ENCODE measurements at places on chromosomes 6 and 20.

DNA sequence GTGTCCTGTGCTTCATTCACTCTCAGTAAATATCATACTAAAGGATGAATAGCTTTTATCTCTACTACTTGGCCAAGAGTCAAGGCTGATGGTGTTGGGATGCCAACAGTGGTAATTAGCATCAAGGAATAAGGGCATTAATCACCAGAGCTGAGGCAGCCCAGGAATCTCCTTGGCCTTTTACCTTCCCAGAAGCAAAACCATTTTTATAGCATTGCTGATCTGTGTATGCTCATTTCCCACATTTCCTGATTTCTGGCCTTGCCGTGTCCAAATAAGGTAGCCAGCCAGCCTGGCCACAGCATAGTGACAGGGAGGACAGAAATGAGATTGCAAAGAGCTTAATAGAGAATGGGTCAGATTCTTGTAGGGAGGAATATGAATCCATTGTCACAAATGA, 76.7 kb upstream of the FOXO3 start:
- DNase-seq, result no peak

- peak; percentile 55 for DNase-seq
Observed at GRCh38 chr20:49890471-49891361, 24.6 kb downstream of the SPATA2 start.

DNA sequence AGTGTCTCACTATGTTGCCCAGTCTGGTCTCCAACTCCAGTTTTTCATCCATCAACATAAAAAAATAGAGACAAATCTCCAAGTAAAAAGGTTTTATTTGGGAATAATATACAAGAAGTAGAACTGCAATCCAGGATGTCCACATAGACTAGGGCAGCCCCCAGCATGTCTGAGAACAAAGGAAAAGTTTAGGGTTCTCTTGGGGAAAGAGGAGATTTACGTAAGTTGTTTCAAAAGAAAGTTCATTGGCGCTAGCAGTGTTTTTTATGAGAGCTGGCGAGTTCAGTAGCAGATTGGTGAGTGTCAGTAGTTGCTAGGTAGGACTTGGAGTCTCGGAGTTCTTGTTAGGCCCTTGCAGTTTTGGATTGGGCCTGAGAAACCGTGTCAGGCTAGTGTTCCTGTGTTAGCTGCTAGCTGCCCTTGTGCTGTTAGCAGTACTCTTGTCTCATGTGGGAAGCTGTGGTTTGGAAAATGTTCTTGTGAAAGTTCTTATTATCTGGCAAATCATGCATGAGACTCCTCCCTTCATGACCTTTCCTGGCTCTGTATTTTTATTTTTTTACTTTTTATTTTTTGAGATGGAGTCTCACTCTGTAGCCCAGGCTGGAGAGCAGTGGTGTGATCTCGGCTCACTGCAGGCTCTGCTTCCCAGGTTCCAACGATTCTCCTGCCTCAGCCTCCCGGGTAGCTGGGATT, 24.7 kb downstream of the TTLL9 start:
- peak; percentile 62 for DNase-seq

GRCh38 chr6:106549521-106549920, 79.8 kb downstream of the RTN4IP1 start:
- no peak for DNase-seq

DNA sequence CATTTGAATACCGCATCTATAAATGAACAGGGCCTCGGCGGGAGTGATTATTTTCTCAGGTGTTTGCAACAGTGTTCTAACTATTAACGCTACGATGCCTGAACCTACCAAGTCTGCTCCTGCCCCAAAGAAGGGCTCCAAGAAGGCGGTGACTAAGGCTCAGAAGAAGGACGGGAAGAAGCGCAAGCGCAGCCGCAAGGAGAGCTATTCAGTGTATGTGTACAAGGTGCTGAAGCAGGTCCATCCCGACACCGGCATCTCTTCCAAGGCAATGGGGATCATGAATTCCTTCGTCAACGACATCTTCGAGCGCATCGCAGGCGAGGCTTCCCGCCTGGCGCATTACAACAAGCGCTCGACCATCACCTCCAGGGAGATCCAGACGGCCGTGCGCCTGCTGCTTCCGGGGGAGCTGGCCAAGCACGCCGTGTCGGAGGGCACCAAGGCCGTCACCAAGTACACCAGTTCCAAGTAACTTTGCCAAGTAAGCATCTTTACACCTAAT, 70.9 kb downstream of the HFE start:
- DNase-seq, result peak; percentile 86

- no peak for DNase-seq
Observed at GRCh38 chr20:11119573-11119972, 445.8 kb upstream of the JAG1 start.

GRCh38 chr6:139029470-139030227, 1.1 kb downstream of the ABRACL start:
- peak; percentile 45 for DNase-seq

- no peak for DNase-seq
Observed at GRCh38 chr20:9040863-9041524, 27.9 kb upstream of the PLCB4 start.

Data from H9 (cell line).